ENCODE measurements at places on chromosomes 16 and 17. TPM values are rescaled to one million over a fixed set of nuclear protein-coding genes. Genes with fewer than 3 reads are reported as not detected.

The CX3CL1 gene
- total RNA-seq = under 0.01 TPM

The PRAC2 gene
- total RNA-seq = not detected

The CYBA gene
- total RNA-seq = 192 TPM

The ZNF385C gene
- not detected for total RNA-seq

The KRTAP4-9 gene
- total RNA-seq = not detected

The PIK3R5 gene
- total RNA-seq = not detected

The TNFRSF17 gene
- total RNA-seq = not detected

The TBC1D3K gene
- not detected for total RNA-seq

The KRT40 gene
- not detected for total RNA-seq

The VAT1L gene
- total RNA-seq = not detected

The GABARAP gene
- 205 TPM for total RNA-seq

The FAM171A2 gene
- 8.8 TPM for total RNA-seq

The KRT17 gene
- total RNA-seq = 4.9 TPM

The HES7 gene
- not detected for total RNA-seq

The PTX4 gene
- total RNA-seq = not detected

The GUCY2D gene
- total RNA-seq = 0.09 TPM

The NUPR1 gene
- 18.9 TPM for total RNA-seq

The CD300A gene
- not detected for total RNA-seq

The GAS7 gene
- total RNA-seq = 4.9 TPM

The C17orf78 gene
- not detected for total RNA-seq

The DPEP3 gene
- total RNA-seq = not detected

The IRX6 gene
- total RNA-seq = not detected

The TAC4 gene
- not detected for total RNA-seq

The HSD11B2 gene
- total RNA-seq = not detected

The DDX5 gene
- total RNA-seq = 296 TPM

The PYY gene
- total RNA-seq = not detected

The ODAD4 gene
- total RNA-seq = 1.1 TPM

The KRTAP2-3 gene
- total RNA-seq = not detected

The PRCD gene
- total RNA-seq = 11.2 TPM

The TTYH2 gene
- 5.2 TPM for total RNA-seq

The TNP2 gene
- total RNA-seq = not detected

The TBC1D3C gene
- not detected for total RNA-seq

The NPIPB6 gene
- total RNA-seq = 0.47 TPM

The CMTR2 gene
- total RNA-seq = 13.7 TPM

The OSGIN1 gene
- total RNA-seq = 2.7 TPM

The PRKCA gene
- total RNA-seq = 21.0 TPM

The PHOSPHO1 gene
- total RNA-seq = not detected

The PHLPP2 gene
- total RNA-seq = 4.1 TPM

The TBC1D28 gene
- total RNA-seq = not detected

The ADGRG1 gene
- total RNA-seq = 1.7 TPM

The NPIPB13 gene
- total RNA-seq = 1.7 TPM

The TRIM65 gene
- total RNA-seq = 12.3 TPM

The BEAN1 gene
- not detected for total RNA-seq

The CYGB gene
- total RNA-seq = 86.2 TPM

The RNF40 gene
- 54.0 TPM for total RNA-seq

The TP53TG3 gene
- total RNA-seq = not detected

The AGRP gene
- not detected for total RNA-seq

The KRTAP9-8 gene
- total RNA-seq = not detected
